ENCODE measurements at places on chromosomes 12 and 14.

GRCh38 chr12:2999265-2999841, 40.2 kb downstream of the TEAD4 start:
- no peak for DNase-seq

GRCh38 chr14:22955702-22956569, 954 bp downstream of the HAUS4 start:
- DNase-seq: no peak

DNA sequence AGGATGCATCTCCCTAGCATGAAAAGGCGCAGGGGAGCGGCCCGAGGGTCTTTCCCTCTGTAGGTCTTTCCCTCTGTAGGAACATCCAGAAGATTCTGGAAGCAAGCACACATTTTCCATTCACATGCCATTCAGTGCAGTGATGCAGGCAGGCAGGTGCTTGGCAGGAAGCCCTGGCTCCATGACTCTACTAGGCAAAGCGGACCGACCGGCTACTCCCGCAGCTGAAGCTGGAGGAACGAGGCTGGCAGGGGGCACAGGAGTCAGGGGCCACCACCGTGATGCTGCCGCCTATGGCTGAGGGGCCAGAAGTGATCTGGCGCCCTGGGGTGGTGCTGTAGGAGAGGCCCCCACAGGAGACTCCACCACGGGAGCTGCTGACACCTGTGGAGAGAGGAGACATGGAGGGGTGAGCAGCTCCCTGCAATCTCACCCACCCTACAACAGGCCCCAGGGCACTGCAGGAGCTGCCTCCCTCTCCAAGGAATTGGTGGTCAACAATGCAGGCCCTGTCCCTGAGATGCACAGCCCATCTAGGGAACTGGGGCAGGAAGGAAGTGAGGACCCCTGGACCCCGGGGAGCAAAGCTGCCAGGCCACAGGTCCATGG, 6.5 kb downstream of the KRT85 start:
- DNase-seq: no peak

GRCh38 chr14:42719391-42719790, 1112.7 kb downstream of the LRFN5 start:
- no peak for DNase-seq

DNA sequence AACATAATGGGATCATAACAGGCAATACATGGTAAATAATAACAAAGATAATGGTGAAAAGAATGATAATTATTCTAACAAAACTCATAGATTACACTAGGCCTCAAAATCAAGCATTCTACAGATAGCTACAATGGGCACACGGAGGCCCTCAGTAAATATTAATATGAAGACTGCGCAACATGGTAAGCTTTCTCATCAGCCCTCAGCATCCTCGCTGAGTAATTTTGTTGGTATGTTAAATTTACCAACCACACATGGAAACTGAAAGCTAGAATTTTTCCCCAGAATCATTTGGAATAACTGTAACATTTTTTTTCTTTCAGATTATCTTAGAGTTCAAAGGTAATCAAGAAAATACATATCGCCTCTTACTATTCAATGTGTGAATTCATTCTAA, 74.2 kb upstream of the PYGL start:
- DNase-seq: no peak

All from stimulated activated CD4-positive, alpha-beta T cell treated with anti-CD3 and anti-CD28 coated beads, Interleukin-15, amount 100 ng/mL, for 1 hour (primary cell).